Osteoblast (primary cell): ENCODE measurements at places on chromosomes 2 and 18. TPM values are rescaled to one million over a fixed set of nuclear protein-coding genes. Genes with fewer than 3 reads are reported as not detected.

The SOX11 gene
- total RNA-seq, result 0.59 and 0.72 TPM in 2 replicates

The ACVR1C gene
- total RNA-seq, result 0.29 and 0.36 TPM in 2 replicates

The SP100 gene
- total RNA-seq, result 137 and 149 TPM in 2 replicates

The EVX2 gene
- under 0.01 TPM in 1 of 2 replicates, not detected in the other for total RNA-seq

The CFAP65 gene
- not detected in 2 replicates for total RNA-seq

The SMYD1 gene
- total RNA-seq, result not detected in 2 replicates

The TCF23 gene
- not detected in 2 replicates for total RNA-seq

The NGEF gene
- total RNA-seq, result 4.7 TPM in 1 of 2 replicates, not detected in the other

The RALB gene
- 48.5 and 48.6 TPM in 2 replicates for total RNA-seq

The ARL6IP6 gene
- 18.6 and 20.6 TPM in 2 replicates for total RNA-seq

The GKN2 gene
- not detected in 2 replicates for total RNA-seq

The ZSWIM2 gene
- 0.29 TPM in 1 of 2 replicates, not detected in the other for total RNA-seq

The SERPINB13 gene
- under 0.01 TPM in 1 of 2 replicates, not detected in the other for total RNA-seq

The MC2R gene
- not detected in 2 replicates for total RNA-seq

The INPP5D gene
- under 0.01 TPM in 2 replicates for total RNA-seq

The HJURP gene
- 2.9 and 3.5 TPM in 2 replicates for total RNA-seq

The EFR3B gene
- 0.72 and 0.88 TPM in 2 replicates for total RNA-seq

The RBKS gene
- total RNA-seq, result 1.1 and 2.1 TPM in 2 replicates

The PLEK gene
- total RNA-seq, result 0.36 TPM in 1 of 2 replicates, not detected in the other

The PROKR1 gene
- total RNA-seq, result not detected in 2 replicates

The PROM2 gene
- total RNA-seq, result 0.29 and 0.36 TPM in 2 replicates

The CRYBA2 gene
- not detected in 2 replicates for total RNA-seq
